Endothelial cell (in vitro differentiated cells): ENCODE measurements at places on chromosomes 11 and 22. TPM values are rescaled to one million over a fixed set of nuclear protein-coding genes. Genes with fewer than 3 reads are reported as not detected.

DNA sequence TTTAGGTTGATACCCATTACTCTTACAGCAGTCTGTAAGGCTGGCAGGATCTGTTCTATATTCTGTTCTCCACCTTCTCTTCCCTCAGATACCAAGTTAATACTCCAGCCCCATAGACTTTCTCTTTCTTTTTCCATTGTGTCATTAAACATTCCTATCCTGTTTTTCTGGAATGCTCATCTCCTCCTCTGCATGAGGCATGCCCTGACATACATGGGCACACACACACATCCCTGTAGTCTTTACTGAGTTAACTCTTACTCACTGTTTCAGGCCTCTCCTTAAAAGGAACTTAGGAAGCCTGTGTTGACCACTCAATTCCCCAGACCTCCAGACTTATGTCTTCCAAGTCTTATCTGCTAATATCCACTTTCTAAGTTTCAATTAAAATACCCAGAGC is 476.8 kb downstream of the METTL15 start:
- no peak for DNase-seq
- H3K36me3 ChIP-seq: no peaks in the 10 kb centered on the region
- no peak overlapping the region for H3K27ac ChIP-seq
- no peak overlapping the region for H3K4me3 ChIP-seq

DNA sequence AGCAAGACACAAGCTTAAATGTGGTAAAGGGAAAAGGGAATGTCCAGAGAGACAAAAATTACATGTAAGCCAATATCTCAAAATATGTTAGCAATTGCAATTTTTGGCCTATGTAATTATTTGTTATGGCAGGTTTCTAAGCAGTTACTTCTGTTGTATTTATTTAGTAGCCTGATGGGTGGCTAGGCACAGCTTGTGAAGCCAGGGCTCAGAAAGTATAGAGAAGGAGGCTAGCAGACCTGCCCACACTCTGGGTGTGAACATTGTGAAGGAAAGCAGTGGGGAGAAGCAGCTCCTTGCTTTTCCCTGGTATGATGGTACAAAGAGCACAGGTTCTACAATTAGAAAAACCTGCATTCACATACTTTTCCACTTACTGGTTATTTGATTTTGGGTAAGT is 196.5 kb upstream of the PGR start:
- H3K4me3 ChIP-seq: no peak overlapping the region
- no peaks in the 10 kb centered on the region for H3K4me1 ChIP-seq
- H3K27ac ChIP-seq: no peak overlapping the region
- H3K36me3 ChIP-seq: no peaks in the 10 kb centered on the region

DNA sequence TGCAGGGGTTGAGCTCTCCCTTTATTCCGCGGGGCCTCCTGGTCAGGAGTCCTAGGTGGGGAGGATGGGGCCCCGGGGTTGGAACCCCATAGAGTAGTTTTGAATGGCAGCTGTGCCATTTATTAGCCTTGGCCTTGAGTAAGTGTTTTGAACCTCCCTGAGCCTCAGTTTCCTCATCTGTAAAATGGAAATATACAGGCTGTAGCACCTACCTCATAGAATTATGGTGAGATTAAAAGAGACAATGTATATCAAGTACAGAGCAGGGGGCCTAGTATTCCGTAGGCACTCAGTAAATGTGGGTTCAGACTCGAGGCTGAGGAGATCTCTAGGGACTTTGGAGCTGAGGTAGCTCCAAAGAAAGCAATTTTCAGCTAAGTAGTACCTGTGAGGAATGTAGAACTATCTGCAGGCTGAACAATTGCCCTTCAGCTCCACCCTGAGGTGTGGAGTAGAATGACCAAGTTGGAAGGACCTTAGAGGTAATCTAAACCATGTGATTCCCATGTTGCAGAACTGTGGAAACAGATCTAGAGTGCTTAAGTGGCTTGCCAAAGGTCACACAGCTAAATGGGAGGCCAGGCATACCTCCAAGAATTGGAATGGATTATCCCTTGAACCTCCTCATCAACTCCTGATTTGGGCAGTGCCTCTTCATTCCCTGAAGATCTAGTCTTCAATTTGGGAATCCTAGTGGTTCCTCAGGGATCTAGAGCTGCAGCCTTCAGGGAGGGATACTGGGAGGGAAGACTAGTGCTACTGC is 682 bp downstream of the PGAP2 start:
- DNase-seq: no peak
- peaks cover 17% of the 10 kb centered on the region for H3K4me1 ChIP-seq
- H3K36me3 ChIP-seq: peaks cover 5% of the 10 kb centered on the region
- no peak overlapping the region for H3K27ac ChIP-seq

DNA sequence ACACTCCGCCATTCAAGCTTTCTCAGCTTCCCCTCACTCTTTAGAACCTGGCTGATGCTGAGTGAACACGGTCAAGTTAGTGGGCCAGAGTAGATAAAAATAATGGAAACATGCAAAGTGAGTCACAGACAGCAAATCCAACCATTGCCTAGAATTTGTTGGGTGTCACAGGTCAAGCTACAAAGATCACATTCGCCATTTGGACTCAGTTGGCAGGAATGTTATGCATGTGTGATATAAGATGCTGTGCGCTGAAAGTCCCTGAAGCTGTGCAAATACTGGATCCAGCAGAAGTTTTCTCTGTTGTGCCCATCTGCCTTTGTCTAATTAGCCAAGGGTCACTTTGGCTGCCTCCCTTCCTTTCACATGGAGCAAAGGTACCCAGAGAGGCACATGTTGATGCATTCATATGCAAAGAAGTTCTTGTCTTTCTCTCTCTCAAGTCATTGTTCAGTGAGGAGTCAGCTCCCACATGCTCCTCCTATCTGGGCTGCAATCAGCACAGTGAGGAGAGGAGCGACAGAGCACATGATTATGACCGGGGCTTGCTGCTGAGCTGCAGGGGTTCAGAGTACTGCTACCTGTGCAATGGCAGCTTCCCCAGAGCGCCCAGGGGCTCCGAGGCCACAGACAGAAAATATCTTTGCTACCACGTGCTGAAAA is 39.7 kb downstream of the FLI1 start:
- no peak for DNase-seq
- peaks cover 3% of the 10 kb centered on the region for H3K27me3 ChIP-seq
- H3K27ac ChIP-seq: no peak overlapping the region
- peaks cover 33% of the 10 kb centered on the region for H3K36me3 ChIP-seq

DNA sequence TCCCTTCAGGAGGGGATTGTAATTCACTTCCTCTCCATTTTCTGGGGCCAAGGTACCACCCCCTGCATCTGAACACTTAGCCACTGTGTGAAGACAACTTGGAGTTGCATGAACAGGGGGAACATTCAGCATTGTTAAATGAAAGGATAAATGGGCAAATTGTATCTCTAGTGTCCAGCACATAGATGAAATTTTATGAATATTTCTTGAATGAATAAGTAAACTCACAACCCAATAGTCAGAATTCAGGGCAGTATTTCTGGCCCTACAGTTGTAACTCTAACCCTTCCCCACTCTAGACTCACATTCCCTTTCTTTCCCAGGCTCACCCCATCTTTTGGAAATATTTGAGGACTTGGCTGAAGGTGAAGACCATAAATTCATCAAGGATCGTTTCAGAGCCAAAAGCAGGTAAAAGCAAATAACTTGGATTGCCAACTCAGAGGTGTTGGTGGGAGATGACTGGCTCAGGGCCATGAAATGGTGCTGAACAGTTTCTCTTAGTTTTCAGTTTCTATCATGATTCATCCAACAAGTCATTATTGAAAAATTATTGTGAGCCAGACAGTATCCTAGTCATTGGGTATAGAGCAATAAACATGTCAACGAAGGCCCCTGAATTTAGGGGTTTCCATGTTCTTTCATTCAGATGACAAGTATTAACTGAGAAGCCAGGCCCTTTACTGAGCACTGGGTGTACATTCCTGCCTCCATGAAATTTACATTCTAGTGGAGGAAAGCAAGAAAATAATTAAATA is 33.3 kb upstream of the ZC3H12C start:
- peaks cover 3% of the 10 kb centered on the region for H3K27me3 ChIP-seq
- H3K36me3 ChIP-seq: no peaks in the 10 kb centered on the region
- DNase-seq: no peak

GRCh38 chr22:19321757-19322156 is 30.2 kb upstream of the CLTCL1 start:
- H3K27me3 ChIP-seq: no peaks in the 10 kb centered on the region
- peaks cover 3% of the 10 kb centered on the region for H3K36me3 ChIP-seq
- no peak overlapping the region for H3K4me3 ChIP-seq
- H3K4me1 ChIP-seq: no peaks in the 10 kb centered on the region

- peaks cover 3% of the 10 kb centered on the region for H3K27me3 ChIP-seq
- H3K4me3 ChIP-seq: no peak overlapping the region
- peaks cover 6% of the 10 kb centered on the region for H3K36me3 ChIP-seq
- DNase-seq: no peak
Measured at GRCh38 chr11:71112454-71112853, 139.9 kb downstream of the SHANK2 start.

DNA sequence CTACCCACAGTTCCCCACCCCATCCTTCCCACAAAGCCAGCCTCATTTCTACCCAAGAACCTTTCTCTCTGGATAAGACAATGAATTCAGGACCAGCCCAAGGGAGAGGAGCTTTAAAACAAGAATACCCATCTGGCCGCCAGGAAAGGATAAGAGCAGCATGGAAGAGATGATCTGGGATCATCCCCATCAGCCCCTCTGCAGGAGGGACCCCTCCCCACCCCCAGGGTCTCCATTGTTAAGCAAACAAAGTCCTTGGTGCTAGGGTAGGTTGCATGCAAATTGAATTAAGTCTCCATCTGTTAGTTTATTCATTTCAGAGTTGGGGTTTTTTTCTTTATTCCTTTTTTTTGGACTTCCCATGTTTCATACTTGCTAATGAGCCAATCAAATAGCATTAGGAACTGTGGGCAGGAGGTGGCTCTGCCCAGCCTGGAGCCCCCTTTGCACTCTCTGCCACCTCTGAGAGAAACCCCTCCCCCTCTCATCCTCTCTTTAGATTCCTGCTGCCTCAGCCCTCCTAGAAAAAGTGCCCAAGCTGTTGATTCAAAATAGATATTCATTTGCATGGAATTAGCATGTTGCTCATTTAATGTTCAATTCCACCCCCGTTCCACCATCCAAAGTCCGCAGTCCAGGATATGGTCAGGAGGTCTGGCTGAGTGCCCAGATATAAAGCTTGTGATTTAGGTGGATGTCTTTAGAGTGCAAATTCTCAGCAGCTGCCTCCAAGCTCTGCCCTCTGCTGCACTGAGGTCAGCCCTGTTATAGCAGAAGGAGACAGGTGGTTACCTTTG is 138.5 kb upstream of the NCAM1 start:
- DNase-seq: no peak
- H3K27me3 ChIP-seq: peaks cover 3% of the 10 kb centered on the region
- H3K4me1 ChIP-seq: peaks cover 2% of the 10 kb centered on the region

DNA sequence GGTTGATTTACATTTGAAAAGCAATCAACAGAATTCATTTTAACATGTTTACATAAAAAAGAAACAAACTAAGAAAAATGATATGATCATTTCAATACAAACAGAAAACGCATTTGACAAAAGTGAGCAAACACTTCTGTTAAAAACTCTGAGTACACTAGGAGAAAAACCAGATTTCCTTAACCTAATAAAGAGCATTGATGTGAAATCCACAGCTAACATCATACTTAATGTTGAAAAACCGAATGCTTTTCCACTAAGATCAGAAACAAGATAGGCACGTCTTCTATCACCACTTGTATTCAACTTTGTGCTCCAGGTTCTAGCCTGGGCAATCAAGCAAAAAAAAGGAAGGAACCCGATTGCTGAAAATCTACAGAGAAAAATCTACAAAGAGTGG is 227.6 kb downstream of the SBF2 start:
- H3K27me3 ChIP-seq: peaks cover 1% of the 10 kb centered on the region
- no peaks in the 10 kb centered on the region for H3K4me1 ChIP-seq
- H3K4me3 ChIP-seq: no peak overlapping the region
- H3K27ac ChIP-seq: no peak overlapping the region

DNA sequence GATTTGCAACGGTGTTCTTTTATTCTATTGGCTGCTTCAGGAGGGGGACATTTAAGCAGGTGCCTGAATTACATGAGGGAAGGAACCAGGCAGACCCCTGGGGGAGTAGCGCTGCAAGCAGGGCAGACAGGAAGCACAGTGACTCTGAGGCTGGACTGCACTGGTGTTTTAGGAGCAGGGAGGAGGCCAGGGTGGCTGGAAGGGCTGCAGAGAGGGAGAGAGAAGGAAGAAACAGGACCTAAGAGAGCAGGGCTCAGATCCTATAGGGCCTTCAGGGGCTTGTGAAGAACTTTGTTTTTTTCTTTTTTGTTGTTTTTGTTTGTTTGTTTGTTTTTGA is 62.5 kb upstream of the SORL1-AS1 start:
- DNase-seq: no peak
- peaks cover 2% of the 10 kb centered on the region for H3K27me3 ChIP-seq

GRCh38 chr22:35918456-35918855 is 110.2 kb downstream of the RBFOX2 start:
- no peak overlapping the region for H3K27ac ChIP-seq
- no peak for DNase-seq
- H3K27me3 ChIP-seq: no peaks in the 10 kb centered on the region
- H3K4me3 ChIP-seq: no peak overlapping the region
- peaks cover 59% of the 10 kb centered on the region for H3K4me1 ChIP-seq
- H3K36me3 ChIP-seq: no peaks in the 10 kb centered on the region

- H3K36me3 ChIP-seq: peaks cover 4% of the 10 kb centered on the region
- peak within 1 kb of the TSS; percentile 98 for H3K4me3 ChIP-seq
- H3K4me1 ChIP-seq: peaks cover 26% of the 10 kb centered on the region
- no peak for DNase-seq
- peak within 1 kb of the TSS; percentile 96 for H3K27ac ChIP-seq
Measured at GRCh38 chr11:68460741-68461574, at the start of gene PPP6R3. TSS of gene PPP6R3 (plus strand) at chr11:68460752. CDS start at chr11:68537665, 76,913 bp downstream.

The UBASH3B gene
- 43.3 TPM for total RNA-seq

The TRPC6 gene
- 0.51 TPM for total RNA-seq

The OR5AS1 gene
- total RNA-seq: not detected

The RELA gene
- 62.6 TPM for total RNA-seq

The POTEH gene
- not detected for total RNA-seq

The INS gene
- not detected for total RNA-seq

The BLID gene
- not detected for total RNA-seq

The ST14 gene
- 8.7 TPM for total RNA-seq

The DBX1 gene
- total RNA-seq: not detected

The TSSK2 gene
- not detected for total RNA-seq
